WTC11 (cell line): ENCODE measurements at places on chromosomes 4 and X.

GRCh38 chr4:169662206-169662605 is 41.8 kb downstream of the CLCN3 start:
- no peak for DNase-seq

DNA sequence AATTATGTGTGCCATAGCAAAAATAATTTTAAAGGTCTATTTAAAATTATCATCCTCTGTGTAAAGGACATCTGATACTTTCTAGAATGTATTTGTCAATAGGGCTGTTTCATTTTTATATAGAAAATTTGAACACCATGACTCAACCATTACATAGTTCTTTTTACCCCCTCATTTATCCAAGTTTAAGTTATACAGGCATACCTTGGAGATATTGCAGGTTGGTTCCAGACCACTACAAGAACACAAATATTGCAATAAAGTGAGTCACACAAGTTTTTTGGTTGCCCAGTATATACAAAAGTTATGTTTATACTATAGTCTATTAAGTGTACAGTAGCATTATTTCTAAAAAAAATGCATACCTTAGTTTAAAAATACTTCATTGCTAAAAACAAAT is 130.4 kb downstream of the MSL3 start:
- no peak for DNase-seq

GRCh38 chr4:184743650-184744049 is 9.8 kb upstream of the CENPU start:
- no peak for DNase-seq

DNA sequence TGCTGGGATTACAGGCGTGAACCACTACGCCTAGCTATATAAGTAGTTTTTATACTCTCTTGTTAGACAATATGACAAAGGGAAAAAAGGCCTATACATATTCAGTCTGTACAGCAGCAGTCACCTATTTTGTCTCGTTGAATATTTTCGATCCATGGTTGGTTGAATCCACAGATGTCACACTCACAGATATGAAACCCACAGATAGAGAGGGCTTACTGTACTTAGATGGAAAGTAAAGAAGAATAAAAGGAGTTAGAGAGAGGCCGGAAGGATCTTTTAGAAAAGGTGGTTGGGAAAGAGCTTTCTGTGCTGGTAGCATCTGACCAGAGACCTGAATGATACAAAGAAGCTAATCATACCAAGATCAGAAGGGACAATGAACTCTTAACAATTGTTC is 38.3 kb upstream of the SPINK2 start:
- DNase-seq, result no peak

DNA sequence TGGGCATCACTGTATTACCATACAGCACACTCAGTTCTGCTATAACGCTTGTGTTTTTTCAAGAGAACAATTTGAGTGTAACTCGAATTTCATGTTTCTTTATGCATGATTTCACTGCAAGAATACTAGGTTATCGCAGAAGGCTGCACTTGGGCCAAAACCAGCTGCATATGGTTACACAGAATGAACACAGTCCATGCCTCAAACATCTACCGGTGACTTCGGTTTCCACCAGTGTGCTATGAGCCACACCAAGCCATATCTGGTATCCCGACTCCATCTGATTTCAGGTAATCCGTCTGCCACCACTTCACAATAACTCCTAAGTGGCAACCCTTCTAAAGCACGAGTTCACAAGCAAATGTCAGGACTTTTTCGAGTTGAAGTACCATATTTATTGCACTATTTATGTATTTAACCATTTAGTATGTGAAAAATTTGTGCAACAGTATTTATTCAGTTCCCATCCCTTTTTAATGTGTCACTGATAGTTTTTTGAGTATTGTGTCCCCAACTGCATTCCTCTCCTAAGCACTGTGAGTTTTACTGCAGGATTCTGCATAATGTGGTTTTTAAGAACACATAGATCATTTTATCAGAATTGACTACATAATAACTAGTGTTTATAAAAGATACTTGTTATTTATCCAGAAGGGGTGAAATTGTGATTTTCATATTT is 111.8 kb downstream of the APBB2 start:
- no peak for DNase-seq

GRCh38 chr4:95114521-95114920 is 356.8 kb downstream of the BMPR1B start:
- DNase-seq, result no peak

DNA sequence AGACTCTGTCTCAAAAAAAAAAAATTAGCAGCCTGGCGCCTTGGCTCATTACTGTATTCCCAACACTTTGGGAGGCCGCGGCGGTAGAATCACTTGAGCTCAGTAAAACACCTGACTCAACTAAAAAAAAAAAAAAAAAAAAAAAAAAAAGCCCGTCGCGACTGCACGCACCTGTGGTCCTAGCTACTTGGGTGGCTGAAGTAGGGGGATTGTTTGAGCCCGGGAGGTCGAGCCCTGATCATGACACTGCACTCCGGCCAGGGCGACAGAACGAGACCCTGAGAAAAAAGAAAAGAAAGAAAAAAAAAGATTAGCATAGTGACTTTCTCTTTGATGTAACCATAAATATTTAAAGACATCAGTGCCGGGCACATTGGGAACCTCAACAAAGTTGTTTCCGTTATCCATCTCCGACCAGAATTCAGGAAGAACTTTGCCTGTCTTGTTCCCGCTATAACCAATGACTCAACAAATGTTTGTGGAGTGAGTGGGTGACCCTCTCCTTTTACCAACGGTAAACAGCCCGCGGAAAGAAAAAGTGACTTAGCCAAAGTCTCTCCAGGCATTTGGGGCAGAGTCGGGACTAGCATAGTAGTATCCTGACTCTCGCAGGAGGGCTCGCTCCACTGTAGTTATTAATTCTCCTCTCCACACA is 553 bp upstream of the MED28 start:
- DNase-seq, result no peak

GRCh38 chr4:13833171-13833804 is 205.8 kb upstream of the BOD1L1 start:
- DNase-seq, result no peak

DNA sequence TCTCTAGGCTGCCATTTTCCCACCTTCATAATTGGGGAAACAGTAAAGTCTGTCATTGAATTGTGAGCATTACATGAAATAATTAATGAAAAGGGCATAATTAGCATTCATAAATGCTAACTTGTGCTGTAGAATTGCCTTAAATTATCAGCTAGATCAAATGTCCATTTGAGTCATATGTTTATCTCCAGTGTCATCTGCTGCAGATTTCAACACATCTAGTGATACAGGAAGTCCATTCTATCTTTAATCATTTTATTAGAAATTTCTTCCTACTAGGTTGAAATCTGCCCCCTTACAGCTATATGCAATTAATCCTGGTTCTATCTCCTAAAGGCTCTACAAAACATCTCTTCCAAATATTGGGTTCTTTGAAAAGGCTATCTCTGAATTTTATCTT is 240.3 kb upstream of the GALNT7 start:
- DNase-seq, result no peak

GRCh38 chr4:188781655-188782054 is 642.4 kb downstream of the TRIML1 start:
- DNase-seq, result peak; percentile 39

DNA sequence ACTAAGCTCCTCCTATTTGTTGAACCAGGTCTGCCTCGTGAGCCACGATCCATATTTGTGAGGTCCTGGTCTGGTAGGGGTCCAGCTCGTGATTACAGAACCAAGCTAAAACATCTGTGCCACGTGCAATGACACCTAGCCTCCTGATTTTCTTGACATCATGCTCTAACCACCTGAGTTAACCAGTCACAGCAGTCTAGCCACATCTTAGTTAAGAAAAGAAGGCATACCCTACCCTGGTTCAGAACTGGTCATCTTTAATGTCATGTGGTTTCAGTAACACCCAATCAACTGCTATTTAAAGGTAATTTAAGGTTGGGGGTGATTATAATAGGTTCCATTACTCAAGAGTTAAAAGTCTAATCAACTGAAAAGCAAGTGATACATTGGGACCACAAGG is 28.4 kb downstream of the ARHGEF6 start:
- DNase-seq, result no peak

GRCh38 chr4:87423317-87424098 is 1.1 kb downstream of the NUDT9 start:
- no peak for DNase-seq

DNA sequence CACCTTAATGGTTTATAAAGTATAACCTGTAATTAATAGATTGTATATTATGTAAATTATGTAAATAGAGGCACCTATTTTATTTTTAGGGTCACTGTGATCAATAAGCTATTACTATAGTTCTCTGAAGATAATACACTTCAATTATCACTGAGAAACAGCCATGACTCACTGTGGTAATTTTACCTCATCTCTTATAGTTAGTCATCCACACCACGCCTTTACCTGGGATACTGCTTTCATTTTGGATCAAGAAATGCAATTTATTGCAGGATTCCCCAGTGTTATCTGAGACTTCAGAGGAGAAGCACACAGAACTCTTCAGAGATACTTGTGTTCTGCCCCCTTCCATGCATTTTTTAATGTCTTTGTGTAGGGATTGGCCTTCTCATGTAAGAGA is 348.1 kb upstream of the ATOH1 start:
- no peak for DNase-seq

DNA sequence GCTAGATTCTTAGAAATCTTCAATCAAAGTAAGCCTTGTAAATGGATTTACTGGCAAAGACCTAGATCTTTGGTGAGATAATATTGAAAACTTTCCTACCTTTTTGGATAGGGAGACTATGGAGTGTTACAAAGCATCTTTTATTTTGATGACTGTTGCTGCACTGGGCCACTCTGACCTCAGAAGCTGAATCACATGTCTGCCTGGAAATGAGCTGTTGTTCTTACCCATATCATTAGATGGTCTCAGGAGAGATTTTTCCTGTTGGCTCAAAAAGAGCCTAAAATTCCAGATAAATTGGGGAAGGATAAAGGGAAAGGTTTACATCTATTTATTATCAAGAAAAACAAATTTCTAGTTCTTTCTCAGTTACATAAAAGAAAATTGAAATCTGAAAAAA is 127.5 kb upstream of the BMP3 start:
- no peak for DNase-seq

DNA sequence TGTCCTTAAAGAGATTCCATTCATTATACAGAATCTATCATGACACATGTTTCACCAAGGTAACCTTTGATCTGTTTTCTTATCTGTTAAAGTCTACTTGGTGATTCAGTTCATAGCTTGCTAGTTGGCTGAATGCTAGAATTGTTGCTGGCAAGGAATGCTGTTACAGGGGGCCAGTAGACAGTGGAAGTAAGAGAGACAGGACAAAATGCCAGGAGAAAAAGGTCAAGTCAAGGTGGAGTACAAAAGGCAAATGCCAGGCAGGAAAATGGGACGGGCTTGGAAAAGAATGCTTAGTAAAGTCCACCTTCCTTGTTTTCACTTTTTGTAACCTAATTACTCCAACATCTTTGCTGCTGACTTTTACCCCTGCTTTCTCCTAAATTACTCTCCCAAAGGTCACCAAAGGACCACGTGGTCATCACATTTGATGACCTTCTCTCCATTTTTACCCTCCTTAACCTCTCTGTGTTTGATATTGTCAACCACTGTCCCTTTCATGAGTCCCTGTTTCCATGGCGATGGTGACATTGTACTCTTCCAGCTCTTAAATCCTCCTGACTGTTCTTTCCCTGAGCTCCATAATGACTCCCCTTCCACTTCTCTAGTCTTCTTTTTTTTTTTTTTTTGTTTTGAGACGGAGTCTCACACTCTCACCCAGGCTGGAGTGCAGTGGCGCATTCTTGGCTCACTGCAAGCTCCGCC is 24.5 kb upstream of the TAPT1 start:
- DNase-seq, result no peak

DNA sequence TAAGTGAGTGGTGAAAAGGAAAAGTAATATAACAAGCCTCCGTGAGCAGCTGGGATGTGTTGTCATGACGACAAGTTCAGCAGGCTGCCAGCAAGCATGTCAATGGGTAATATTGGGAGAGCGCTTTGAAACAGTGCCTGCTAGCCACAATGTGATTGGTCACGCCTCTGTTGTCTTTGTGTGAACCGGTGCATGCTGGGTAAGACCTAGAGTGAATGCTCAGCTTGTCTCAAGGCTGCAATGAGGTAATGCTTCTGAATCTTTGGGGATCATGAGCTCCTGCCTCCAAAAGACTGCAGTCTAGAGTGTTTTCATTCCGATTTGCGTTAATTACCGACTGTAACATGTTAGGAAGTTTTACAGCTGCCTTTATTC is 54.9 kb downstream of the STOX2 start:
- peak; percentile 21 for DNase-seq

DNA sequence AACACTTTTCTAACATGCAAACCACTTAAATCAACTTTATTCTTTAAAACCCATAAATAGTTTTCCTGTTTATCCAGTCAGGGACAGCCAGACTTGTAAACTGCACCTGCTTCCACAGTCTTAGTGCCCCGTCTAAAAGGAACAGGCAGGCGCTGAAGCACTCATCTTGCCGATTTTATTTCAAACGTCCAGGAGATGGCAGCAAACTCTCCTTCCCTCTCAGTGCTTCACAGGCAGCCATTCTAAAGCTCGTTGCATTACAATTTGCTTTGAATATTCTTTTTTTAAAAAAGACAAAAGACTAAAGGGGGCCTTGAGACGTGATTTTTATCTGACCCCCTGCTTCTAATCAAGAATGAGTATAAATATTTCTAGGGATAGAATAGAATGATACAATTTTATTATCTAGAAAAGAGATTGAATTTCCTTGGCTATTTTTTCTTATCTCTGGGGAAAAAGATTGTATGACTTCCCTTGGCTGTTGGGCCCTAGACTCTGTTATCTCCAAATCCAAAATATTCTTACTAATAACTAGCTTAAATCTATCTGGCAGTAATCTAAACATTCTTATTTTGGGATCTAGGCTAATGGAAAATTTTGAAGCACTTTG is 93.6 kb upstream of the MYOZ2 start:
- peak; percentile 38 for DNase-seq
